ENCODE measurements at places on chromosomes 3 and 15. TPM values are rescaled to one million over a fixed set of nuclear protein-coding genes. Genes with fewer than 3 reads are reported as not detected.

DNA sequence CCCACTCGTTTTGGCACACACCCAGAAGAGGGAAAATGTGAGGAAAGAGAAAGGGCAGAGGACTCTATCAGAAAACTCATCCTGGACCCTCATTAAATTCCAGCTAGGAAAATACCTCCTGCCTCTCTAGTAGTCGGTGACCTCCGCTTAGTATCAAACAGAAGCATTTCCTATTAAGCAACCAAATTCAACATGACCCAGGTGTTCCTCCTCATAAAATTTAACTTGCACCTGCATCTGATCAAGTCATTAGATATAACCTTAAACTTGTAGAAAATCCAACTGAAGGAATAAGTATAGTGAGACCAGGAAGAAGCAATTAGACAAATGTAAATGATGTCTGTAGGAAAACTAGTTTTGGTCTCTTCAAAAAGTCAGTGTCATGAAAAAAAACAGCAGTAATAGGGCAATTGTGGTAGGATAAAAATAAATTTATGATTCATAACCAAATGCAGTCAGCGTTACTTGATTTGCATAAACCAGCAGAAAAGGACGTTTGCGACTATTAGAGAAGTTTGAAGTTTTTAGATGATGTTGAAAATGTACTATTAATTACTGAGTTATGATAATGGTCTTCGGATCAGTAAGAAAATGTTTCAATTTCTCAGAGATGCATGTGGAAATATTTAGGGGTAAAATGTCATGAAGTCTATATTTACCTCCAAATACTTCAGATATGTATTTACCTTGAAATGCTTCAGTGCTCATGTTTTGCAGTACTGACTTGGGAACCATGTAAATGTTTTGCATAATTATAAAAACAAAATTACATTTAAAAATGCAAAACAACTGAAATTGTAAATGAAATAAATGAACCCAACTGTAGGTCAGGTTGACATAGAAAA is 44.6 kb downstream of the LDHAL6B start:
- DNase-seq, result no peak
- H3K4me1 ChIP-seq, result no peaks in the 10 kb centered on the region
- no peak overlapping the region for H3K4me3 ChIP-seq
- no peaks in the 10 kb centered on the region for H3K27me3 ChIP-seq
- no peaks in the 10 kb centered on the region for H3K36me3 ChIP-seq
- no peak overlapping the region for H3K27ac ChIP-seq

Gene STRIT1
- total RNA-seq, result not detected

DNA sequence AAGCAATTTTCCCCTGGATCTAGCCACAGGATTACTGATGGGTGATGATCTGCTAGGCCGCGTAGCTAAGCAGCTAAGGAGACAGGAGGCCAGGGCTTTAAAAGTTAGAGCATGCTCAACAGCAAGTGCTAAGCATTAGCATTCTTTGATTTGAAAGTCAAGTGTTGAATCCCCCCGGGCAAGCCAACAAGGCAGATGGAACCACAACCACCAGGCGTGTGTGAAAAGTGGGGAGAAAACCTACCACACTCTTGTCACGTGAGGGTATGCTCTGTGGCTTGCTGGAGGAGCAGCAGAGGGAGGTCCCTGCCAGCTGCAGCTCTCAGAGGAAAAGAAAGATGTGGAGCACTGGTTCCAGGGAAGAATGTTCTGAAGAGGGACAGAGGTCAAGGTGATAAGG is 20.9 kb downstream of the SLC51A start:
- DNase-seq, result no peak
- H3K36me3 ChIP-seq, result no peaks in the 10 kb centered on the region
- no peak overlapping the region for H3K27ac ChIP-seq
- H3K4me1 ChIP-seq, result no peaks in the 10 kb centered on the region
- no peak overlapping the region for H3K4me3 ChIP-seq

DNA sequence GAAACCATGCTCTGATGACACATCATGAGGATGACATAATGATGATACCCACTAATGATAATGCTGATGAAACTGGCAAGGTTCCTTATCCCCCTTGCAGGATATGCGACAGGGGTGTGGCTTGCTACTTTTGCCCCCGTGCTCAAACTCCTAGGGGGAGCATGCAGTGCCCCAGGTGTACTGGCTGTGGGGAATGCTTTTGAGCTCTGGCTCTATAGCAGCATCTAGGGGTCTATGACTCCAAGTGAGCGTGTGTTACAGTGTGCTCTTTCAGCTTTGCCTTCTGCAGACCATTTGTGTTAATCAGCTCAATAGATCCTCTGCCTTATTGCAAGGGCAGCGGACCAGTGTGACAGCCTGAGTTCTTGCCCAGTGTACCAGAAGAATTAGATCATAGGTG is 1239.5 kb downstream of the SI start:
- H3K4me3 ChIP-seq, result no peak overlapping the region
- no peaks in the 10 kb centered on the region for H3K27me3 ChIP-seq
- H3K4me1 ChIP-seq, result no peaks in the 10 kb centered on the region
- peak; percentile 8 for DNase-seq
- H3K27ac ChIP-seq, result no peak overlapping the region
- no peaks in the 10 kb centered on the region for H3K36me3 ChIP-seq

DNA sequence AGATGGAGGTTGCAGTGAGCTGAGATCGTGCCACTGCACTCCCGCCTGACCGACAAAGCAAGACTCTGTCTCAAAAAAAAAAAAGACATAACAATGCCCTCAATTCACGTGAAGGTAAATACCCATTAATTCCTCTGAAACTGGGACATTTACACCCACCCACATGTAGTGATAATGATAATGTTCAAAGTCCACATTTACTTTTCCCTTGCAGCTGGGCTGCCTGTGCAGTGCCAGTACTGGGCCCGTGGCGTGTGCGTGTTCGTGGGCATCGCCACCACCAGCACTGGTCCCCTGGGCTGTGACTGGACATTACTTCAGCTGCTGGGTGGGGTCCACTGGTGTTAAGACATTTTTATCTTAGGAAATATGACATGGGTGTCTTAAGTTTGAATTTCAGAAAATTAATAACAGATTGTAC is 123.6 kb downstream of the SLC25A26 start:
- no peaks in the 10 kb centered on the region for H3K36me3 ChIP-seq
- H3K4me1 ChIP-seq, result no peaks in the 10 kb centered on the region
- no peak for DNase-seq
- no peaks in the 10 kb centered on the region for H3K27me3 ChIP-seq
- H3K4me3 ChIP-seq, result no peak overlapping the region

Gene MINAR1
- 1.5 TPM for total RNA-seq

GRCh38 chr3:195263193-195263924 is 7.6 kb downstream of the XXYLT1 start:
- H3K36me3 ChIP-seq, result no peaks in the 10 kb centered on the region
- no peak for DNase-seq
- no peaks in the 10 kb centered on the region for H3K27me3 ChIP-seq
- no peak overlapping the region for H3K4me3 ChIP-seq

GRCh38 chr15:22895465-22896190 is 57.2 kb downstream of the NIPA2 start:
- H3K27me3 ChIP-seq, result no peaks in the 10 kb centered on the region
- no peaks in the 10 kb centered on the region for H3K4me1 ChIP-seq
- no peak for DNase-seq
- no peak overlapping the region for H3K4me3 ChIP-seq
- no peak overlapping the region for H3K27ac ChIP-seq
- H3K36me3 ChIP-seq, result no peaks in the 10 kb centered on the region

GRCh38 chr3:134373271-134374104 is 759 bp downstream of the AMOTL2 start:
- H3K4me1 ChIP-seq, result peaks cover 61% of the 10 kb centered on the region
- peak; percentile 97 for DNase-seq
- peak overlapping the region; percentile 100 for H3K27ac ChIP-seq
- peak overlapping the region; percentile 99 for H3K4me3 ChIP-seq

GRCh38 chr3:140023616-140024530 is 88.9 kb downstream of the CLSTN2 start:
- no peaks in the 10 kb centered on the region for H3K36me3 ChIP-seq
- DNase-seq, result no peak
- H3K27ac ChIP-seq, result no peak overlapping the region
- H3K27me3 ChIP-seq, result no peaks in the 10 kb centered on the region
- no peaks in the 10 kb centered on the region for H3K4me1 ChIP-seq
- no peak overlapping the region for H3K4me3 ChIP-seq

Gene PPM1L
- 25.2 TPM for total RNA-seq

DNA sequence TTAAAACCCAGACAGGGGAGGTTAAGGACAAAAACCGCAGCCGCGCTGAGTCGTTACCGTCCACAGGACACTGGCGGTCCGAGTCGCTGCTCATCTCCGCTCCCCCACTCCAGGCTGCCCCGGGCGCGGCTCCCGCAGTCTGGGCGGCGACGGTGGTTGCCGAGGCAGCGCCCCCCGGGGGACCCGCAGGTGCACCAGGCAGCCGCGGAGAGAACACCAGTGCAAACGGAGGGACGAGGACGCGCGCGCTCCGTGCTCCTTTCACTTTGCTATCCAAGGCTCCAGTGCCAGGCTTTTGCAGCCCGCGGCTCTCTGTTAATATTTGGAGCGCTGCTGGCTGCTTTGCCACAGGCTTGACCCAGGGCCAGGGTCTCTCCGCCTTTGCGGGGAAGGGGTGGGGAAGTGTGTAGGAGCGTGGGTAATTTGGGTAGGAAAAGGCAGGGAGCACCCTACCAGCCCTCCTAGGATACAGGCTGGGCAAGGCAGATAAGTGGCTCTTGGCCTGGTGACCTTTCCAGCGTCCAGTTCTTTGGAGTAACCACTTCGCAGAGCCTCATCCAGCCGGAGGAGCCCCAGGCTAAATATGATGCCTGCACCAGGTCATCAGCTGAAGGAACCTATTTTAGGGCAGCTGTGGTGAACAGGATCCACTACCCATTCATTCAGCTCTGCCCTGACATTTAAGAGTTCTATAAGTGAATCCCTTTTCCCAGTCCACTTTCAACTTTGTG is at the start of gene GADL1:
TSS of gene GADL1 (minus strand) at position 141 of the 731 bp plus-strand sequence. CDS start at position 94, 47 bp downstream.
- peaks cover 10% of the 10 kb centered on the region for H3K4me1 ChIP-seq
- H3K27me3 ChIP-seq, result peaks cover 42% of the 10 kb centered on the region
- no peaks in the 10 kb centered on the region for H3K36me3 ChIP-seq
- no peak within 1 kb of the TSS for H3K27ac ChIP-seq

GRCh38 chr15:37733628-37734027 is 200.8 kb upstream of the TMCO5A start:
- H3K4me1 ChIP-seq, result no peaks in the 10 kb centered on the region
- H3K27ac ChIP-seq, result no peak overlapping the region
- no peak for DNase-seq
- H3K36me3 ChIP-seq, result no peaks in the 10 kb centered on the region

Gene COL6A5
- not detected for total RNA-seq

DNA sequence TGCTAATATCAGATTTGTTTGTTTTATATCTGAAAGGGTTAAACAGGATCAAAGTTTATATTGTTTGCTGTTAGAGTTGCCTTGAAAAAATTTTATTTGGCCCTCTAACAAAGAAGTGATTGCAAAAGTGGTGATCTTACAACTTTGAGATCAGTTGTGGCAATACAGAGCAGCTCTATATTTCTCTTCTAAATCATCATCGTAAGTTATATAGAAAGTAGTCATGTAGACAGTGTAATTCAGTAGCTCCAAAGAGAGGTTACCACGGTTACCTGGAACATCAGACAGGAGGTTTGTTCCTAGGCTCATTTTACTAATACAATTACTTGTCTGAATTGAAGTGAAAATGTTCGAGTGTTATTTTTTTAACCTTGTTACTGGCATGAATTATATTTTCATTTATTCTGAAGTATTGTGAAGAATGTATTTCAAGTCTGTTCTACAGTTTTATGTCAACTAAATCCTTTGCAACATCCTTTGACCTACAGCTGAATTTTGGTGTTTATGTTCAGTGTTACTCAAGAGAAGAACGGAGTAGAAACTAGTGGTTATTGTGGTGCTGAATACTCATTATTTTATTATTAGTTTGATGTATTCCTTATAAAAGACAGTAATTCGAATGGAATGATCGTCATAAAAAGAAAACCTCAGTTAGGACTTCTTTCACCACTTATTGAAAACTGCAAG is 214.2 kb downstream of the NAALADL2 start:
- no peak for DNase-seq
- H3K36me3 ChIP-seq, result no peaks in the 10 kb centered on the region
- no peaks in the 10 kb centered on the region for H3K27me3 ChIP-seq
- H3K4me3 ChIP-seq, result no peak overlapping the region

- no peaks in the 10 kb centered on the region for H3K4me1 ChIP-seq
- peaks cover 23% of the 10 kb centered on the region for H3K27me3 ChIP-seq
- H3K36me3 ChIP-seq, result no peaks in the 10 kb centered on the region
- H3K4me3 ChIP-seq, result no peak overlapping the region
- no peak for DNase-seq
Observed at GRCh38 chr3:3191675-3192285, 12.3 kb upstream of the CRBN start.

- H3K27ac ChIP-seq, result no peak overlapping the region
- H3K4me3 ChIP-seq, result no peak overlapping the region
- no peaks in the 10 kb centered on the region for H3K27me3 ChIP-seq
- peak; percentile 2 for DNase-seq
Observed at GRCh38 chr3:20111836-20112235, 71.6 kb downstream of the KAT2B start.

GRCh38 chr3:72724070-72724469 is 124.2 kb downstream of the SHQ1 start:
- no peak for DNase-seq
- H3K27me3 ChIP-seq, result no peaks in the 10 kb centered on the region
- no peaks in the 10 kb centered on the region for H3K36me3 ChIP-seq
- no peak overlapping the region for H3K27ac ChIP-seq
- H3K4me1 ChIP-seq, result peaks cover 13% of the 10 kb centered on the region

Gene PLSCR2
- not detected for total RNA-seq

Gene COL6A6
- total RNA-seq, result 0.22 TPM

Gene SSUH2
- 0.37 TPM for total RNA-seq
